Nucleus accumbens (tissue), 56 donors: ENCODE measurements at places on chromosomes 13 and 19.
A peak's percentile ranks its signal among the peaks of the same experiment; 100 is the strongest.

DNA sequence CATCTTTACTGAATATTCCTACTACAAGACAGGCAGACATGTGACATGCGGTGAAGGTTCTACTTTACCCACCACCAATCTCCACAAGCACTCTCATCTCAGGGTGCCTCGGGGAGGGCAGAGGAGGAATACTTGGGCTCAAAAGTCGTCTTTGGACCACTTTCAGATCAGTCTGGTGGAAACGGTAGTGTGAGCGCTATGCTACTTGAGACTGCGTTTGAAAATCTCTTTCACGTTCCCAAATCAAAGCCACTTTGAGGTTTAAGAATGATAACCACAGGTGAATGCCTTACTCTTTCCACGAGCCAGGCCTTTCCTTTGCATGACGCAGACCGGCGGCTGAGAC is 1.5 kb upstream of the SOX1 start:
- no peak for DNase-seq

DNA sequence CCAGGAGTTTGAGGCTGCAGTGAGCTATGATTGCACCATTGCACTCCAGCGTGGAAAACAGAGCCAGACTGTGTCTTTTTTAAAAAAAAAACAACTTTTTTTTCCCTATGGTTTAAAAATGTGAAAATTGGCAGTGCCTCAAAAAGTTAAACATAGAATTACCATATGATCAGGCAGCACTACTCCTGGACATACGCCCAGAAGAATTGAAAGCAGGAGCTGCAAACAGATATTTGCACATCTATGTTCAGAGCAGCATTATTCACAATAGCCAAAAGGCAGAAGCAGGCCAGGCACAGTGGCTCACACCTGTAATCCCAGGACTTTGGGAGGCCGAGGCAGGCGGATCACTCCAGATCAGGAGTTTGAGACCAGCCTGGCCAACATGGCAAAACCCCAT is 3.8 kb upstream of the RETN start:
- DNase-seq: no peak

DNA sequence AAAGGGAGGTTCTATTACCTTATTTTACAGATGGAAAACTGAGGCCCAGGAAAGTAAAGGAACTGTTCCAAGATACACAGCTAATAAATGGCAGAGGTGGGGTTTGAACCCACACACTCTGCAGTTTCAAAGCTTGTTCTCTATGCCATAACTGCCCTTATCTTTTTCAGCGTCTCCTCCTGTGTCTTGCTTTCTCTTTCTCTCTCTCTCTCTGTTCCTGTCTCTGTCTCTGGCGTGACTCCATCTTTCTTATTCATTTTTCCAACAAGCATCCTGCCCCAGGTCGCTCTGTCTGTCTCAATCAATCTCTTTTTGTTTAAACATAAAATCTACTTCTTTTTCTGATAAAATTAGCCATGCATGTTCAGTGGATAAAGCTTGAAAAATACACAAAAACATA is 3.2 kb upstream of the IFNL4 start:
- no peak for DNase-seq

DNA sequence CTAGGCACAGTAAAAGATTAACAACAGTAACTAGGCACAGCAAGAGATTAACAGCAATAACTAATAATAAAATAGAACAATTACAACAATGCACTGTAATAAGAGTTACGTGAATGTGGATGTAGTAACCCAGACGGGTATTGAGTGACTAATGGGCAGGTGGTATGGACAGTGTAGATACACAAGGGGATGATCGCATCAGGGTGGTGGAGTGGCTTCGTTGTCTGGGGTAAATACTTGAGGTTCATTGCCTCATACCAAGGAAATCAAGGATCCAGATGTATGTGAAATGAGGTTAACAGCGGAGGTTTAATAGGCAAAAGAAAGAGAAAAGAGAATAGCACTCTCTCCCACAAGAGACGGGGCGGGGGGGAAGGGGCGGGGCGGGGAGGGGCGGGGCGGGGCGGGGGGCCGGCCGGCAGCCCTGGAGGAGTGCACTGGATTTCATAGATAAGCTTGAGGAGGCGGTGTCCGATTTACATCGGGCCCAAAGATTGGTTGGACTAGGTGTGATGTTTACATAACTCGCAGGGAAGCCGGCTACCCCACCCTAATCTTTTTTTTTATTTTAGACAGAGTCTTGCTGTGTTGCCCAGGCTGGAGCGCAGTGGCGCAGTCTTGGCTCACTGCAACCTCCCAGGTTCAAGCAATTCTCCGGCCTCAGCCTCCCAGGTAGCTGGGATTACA is 106.3 kb downstream of the KCTD15 start:
- no peak for DNase-seq

- no peak for DNase-seq
These were observed 18.3 kb downstream of the VWA8 start for GRCh38 chr13:41942462-41943094.

GRCh38 chr13:44870456-44870929 is 118.8 kb downstream of the NUFIP1 start:
- no peak for DNase-seq

GRCh38 chr13:99655351-99656091 is 154.2 kb downstream of the TM9SF2 start:
- DNase-seq: no peak

DNA sequence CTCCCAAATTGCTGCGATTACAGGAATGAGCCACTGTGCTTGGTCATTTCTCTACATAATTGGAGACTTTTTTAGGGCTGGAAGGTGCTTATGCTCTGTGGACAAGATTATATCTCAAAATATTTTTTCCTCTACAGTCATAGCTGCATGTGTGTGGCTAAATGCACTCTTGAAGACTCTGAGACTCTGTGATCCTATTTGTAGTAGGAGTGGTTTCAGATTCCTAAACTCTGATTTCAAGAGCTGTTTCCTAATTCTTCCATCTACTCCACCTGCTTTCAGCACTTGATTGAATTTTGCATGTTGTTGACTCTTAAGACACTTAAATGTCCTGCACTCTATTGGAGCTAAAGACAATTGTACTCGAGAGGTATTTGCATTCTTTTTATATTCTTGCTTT is 78.0 kb downstream of the KLF5 start:
- no peak for DNase-seq

- no peak for DNase-seq
These were observed 6.2 kb upstream of the COLGALT1 start for GRCh38 chr19:17549085-17549740.

DNA sequence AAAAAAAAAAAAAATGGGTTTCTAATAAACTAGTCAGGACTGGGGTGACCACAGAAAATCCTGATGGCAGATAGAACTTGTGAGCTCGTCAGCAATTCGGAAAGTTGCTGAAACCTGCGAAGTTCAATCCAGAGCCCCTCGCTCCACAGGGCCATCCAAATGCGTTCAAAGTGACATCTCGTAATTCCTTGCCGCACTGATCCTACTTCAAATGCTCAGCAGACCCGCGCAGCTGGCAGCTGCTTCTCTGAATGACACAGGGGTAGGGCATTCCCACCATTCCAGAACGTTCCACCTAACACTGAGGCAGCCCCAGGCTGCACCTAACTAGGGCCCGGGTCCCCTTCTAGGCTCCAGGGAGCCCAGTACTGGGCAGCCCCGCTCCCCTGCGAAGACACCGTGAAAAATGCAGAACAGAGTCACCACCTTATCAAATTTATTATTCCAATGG is 4.8 kb upstream of the DAPK3 start:
- DNase-seq: peak; percentile 1

GRCh38 chr13:36282821-36283432 is 14.7 kb downstream of the CCDC169 start:
- DNase-seq: no peak

DNA sequence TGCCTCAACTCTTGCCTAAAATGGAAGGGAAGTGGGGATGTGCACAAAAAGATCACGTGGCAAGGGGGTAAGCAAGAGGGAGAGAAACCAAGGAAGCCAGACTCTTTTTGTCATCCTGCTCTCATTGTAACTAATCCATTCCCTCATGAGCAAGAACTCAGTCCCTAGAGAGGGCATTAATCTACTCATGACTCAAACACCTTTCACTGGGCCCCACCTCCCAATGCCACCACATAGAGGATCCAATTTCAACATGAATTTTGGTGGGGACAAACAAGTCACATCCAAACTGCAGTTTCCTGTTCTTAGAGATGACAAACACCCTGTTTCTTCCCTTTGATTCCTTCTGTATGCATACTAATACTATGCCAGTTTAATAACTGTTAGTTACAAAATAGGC is 11.2 kb upstream of the CHST8 start:
- no peak for DNase-seq

DNA sequence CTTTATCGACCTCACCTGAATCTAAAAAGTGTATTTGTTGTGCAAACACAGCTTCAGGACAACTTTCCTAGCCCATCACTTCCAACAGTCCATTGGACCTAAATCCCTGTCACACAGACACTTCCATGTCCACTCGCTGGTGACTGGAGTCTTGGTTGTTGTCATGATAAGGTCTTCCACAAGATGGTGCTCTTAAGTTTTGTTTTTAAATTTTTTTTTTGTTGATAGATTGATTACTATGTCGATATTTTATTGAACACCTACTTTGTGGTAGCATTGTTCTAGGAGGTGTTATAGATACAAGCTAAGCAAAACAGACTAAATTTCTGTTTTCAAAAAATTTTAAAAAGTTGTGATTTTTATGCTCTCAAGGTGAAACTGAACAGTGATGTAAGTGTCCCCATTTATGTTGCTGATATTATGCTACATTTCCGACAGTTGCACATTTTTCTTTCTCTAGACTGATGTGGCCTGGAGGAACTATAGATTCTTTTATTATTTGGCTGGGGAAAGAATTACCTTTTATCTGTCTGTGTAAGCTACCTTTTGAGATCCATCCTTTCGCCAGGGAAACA is 8.1 kb upstream of the ERICH6B start:
- DNase-seq: no peak

- no peak for DNase-seq
These were observed 66.8 kb downstream of the CDK8 start for GRCh38 chr13:26320766-26321165.

- peak; percentile 29 for DNase-seq
These were observed 10.3 kb upstream of the BBC3 start for GRCh38 chr19:47240996-47241918.

DNA sequence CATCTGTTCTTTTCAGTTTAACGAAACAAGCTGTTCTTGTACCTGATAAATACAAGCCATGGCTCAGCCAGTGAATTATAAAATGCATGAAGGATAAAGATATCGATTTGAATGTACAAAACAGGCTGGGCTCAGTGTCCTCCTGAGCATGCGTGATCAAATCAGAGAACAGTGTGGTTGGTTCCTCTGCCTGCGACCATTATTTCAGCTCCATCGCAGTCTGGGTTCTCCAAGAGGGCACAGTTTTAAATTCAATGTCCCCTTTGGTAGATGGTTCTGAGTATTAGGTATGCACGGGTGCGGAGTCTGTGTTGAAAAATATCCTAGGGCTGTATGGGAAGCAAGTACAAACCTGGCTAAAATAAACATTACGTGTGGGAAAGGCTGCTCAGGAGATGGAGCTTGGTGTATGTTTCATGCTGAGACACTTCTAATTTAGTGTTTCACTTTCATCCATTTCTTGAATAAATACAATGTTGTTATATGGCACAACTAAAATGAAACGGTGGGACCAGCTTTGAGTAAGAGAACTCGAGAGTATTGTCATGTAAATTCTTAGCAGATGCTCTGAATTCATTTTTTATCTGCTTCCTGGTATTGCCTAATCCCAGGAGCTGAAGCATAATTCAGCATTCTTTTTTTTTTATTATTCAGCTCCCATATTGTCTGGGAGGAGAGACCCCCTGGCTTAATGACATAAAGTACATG is 458.7 kb downstream of the MYO16 start:
- DNase-seq: no peak

GRCh38 chr13:24183741-24184182 is 23.2 kb downstream of the SPATA13 start:
- no peak for DNase-seq

GRCh38 chr19:54179921-54180461 is 7.0 kb upstream of the TMC4 start:
- DNase-seq: peak; percentile 78

DNA sequence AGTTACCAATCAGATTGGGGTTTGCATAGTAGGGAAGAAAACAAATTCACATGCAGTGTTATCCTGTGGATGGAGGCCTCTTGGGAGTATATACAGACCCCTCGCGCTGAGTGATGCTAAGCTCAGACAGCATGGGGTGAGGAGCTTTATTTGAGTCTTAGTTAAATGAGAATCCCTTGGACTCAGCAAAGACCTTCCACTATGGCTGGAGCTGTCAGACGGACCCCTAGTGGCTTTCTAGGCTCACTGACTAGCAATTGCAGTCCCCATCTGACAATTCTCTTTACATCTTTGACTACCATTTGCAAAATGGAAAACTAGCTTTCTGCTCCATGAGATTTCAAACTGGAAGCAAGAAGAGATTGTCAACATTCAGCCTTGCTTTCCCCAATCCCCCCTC is 90.4 kb downstream of the STOML3 start:
- no peak for DNase-seq

DNA sequence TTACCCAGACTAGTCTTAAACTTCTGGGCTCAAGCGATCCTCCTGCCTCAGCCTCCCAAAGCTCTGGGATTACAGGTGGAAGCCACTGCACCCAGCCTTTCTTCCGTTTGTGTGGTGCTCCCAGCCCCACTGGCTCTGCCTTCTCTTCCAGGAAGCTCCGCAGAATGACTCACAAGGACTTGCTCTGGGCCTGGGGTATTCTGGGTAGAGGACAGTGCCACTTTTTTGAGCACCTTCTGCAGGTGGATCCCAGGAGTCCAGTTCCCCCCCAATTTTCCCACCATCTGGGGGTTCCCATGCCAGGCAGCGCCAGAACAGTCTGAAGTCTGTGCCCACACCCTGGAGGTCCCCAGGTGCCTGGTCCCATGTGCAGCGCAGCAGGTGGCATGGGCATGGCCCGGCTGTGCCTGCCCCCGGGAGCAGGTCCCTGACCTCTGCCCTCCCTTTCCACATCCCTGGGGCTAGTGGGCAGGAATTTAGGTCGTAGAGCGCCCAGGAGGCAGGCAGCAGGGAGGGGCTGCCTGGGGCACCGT is 1.6 kb downstream of the REEP6 start:
- DNase-seq: no peak

- DNase-seq: no peak
These were observed 292.1 kb downstream of the TDRD3 start for GRCh38 chr13:60689076-60689475.

DNA sequence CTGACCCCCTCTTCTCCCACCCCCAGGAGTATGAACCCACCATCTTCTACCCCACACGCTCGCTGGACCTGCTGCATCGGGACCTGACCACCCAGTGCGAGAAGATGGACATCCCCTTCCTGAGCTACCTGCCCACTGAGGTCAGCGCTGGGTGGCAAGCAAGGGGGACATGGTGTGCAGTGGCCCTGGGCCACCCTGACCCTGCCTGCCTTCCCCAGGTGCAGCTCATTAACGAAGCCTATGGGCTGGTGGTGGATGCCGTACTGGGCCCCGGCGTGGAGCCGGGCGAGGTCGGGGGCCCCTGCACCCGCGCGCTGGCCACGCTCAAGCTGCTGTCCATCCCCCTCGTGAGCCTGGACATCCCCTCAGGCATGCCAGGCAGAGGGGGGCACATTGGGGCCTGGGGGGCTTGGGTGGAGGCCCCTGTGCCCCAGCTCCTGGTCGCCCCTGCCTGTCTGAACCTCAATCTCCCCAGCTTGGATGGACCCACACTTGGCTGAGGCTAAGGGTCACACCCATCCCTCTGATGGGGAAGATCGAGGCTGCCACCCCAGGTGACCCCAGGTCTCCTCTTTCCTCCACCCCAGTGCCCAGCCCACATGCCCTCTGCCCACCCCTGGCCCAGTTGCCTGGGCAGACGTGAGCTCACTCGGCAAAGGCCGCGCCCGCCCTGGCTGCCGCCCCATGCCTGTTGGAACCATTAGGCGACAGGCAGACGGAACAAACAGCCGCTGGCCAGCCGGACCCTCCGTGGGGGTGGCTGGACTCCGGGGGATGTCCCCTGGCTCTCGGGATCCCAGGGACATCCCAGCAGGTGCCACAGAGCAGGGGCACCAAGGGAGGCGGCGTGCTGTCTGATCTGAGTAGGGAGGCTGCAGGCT is 2.5 kb upstream of the CILP2 start:
- DNase-seq: no peak
